ENCODE measurements at places on chromosomes 16 and 17. TPM values are rescaled to one million over a fixed set of nuclear protein-coding genes. Genes with fewer than 3 reads are reported as not detected.

DNA sequence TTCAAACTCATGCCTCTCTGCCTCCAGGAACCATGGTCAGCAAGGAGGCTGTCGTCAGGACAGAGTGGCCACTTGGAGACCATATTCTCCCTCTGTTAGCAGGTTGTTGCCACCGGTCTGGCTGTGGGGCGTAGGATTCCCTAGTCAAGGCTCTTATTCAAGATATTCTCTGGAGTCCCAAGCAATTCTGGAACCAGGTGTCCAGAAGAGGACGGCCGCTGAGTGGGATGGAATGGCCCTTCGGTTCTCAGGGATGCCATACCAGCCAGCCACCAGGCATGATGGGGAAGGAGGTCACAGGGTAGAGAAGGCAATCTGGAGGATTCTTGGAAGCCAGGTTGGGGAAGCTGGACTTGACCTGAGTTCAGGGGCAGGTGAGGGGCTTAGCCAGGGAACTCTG is 173.5 kb downstream of the GSG1L start:
- DNase-seq = no peak

GRCh38 chr16:14172200-14172809 is 101.2 kb downstream of the MRTFB start:
- no peak for DNase-seq

RASL10B gene
- 12.4 TPM for polyA plus RNA-seq

RNF112 gene
- polyA plus RNA-seq = 1.9 TPM
